Spleen (tissue), 13 donors: ENCODE measurements at places on chromosomes 6 and 20. TPM values are rescaled to one million over a fixed set of nuclear protein-coding genes. Genes with fewer than 3 reads are reported as not detected.

The BEND6 gene
- 0.57 TPM for total RNA-seq

- DNase-seq, result no peak
Measured at GRCh38 chr20:19992996-19993908, 23.9 kb upstream of the NAA20 start.

DNA sequence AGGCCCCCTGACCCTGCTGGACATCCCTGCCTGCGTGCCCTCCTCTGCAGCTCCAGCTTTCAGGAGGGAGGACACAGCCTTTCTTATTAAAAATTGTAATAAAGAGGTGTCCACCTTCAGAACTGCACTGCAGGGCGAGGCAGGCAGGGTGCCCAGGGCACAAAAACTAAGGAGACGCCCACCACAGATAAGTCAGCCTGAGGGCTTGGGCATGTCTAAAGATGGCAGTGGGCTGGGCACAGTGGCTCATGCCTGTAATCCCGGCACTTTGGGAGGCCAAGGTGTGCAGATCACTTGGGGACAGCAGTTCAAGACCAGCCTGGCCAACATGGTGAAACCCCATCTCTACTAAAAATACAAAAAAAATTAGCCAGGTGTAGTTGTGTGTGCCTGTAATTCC is 7.0 kb upstream of the C20orf144 start:
- peak; percentile 34 for DNase-seq

DNA sequence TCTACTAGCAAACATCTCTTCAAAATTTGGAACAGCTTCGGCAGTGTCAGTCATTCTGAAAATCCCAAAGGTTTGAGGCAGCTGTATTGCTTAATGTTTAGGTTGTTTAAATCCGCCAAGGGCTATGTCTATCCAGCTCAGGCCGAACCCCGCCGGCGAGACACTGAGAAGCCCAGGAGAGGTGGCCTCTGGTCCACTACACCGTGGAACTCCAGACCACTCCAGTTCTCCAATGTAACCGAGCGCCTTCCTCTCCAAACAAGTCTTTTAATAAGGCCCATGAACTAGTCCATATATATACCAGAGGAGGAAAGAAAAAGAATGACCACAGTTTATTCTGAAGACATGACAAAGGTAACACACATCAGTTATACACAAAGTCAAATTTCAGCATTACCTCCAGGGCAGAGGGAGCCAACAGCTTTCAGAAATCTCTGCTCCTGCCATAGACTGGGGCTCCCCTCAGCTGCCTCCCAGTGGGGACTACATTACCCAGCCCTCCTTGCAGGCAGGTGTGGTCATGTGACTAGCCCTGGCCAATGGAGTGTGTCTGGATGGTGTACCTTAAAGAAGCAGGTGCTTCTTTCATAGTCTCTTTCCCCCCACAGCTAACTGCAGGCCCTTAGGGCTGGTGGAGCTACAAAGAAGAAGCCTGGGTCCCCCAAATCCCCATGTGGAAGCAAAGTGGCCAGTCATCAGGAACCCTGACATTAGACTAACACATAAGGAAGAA is at the start of gene RAMACL:
TSS of gene RAMACL (minus strand) at position 255 of the 733 bp plus-strand sequence. CDS start at position 54, 201 bp downstream.
- peak; percentile 90 for DNase-seq

DNA sequence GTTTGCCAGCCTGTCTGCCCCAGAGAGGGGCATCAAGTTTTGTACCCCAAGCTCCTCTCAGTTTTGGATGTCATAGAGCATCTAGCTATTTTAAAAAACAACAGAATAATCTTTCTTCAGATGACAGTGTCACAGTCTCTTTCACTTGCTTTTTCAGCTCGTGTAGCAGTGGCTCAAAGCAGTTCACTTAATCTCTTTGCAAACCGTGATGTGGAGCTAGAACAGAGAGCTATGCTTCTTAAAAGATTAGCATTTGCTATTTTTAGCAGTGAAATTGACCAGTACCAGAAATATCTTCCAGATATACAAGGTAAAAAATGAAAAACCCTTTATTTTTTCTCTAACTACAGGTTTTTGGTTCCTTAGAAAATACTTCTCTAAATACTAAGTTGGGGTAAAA is 37.3 kb downstream of the PGM3 start:
- no peak for DNase-seq

GRCh38 chr6:72861935-72862432 is 240.1 kb downstream of the KCNQ5 start:
- no peak for DNase-seq
